Stimulated activated CD4-positive, alpha-beta T cell treated with anti-CD3 and anti-CD28 coated beads, Interleukin-12 subunit alpha, Interleukin-12 subunit beta, amount 100 ng/mL, for 24 hours (primary cell): ENCODE measurements at places on chromosomes 2 and 18.

DNA sequence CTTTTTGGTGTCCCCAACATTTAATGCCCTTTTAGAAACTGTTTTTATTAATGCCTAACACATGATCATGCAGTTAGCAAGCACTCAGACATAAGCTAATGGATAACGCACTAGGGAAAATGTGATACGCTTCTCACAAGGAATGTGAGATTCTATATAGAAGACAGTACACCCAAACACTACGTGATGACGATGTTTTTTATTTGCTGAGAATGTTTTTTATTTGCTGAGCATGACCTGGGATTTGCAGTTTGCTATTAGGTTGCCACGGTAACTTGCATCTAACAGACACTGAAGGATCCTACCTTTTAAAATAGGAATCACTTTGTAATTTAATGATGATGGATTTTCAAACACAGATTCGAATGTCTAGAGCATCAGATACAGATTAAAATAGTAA is 4.9 kb downstream of the SMC6 start:
- DNase-seq: no peak

DNA sequence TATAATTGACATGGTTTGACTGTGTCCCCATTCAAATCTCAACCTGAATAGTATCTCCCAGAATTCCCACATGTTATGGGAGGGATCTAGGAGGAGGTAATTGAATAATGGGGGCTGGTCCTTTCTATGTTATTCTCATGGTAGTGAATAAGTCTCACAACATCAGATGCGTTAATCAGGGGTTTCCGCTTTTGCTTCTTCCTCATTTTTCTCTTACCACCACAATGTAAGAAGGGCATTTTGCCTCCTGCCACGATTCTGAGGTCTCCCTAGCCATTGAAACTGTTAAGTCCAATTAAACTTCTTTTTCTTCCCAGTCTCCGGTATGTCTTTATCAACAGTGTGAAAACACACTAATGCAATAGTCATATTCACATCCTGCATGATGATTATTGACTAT is 1073.3 kb upstream of the CDH2 start:
- DNase-seq: no peak

GRCh38 chr2:140711867-140712266 is 1418.9 kb downstream of the LRP1B start:
- DNase-seq: no peak

GRCh38 chr2:39124746-39125057 is 3.9 kb upstream of the SOS1 start:
- peak; percentile 15 for DNase-seq

- DNase-seq: no peak
These were observed 71.3 kb upstream of the PID1 start for GRCh38 chr2:229342376-229342775.
